ENCODE measurements at places on chromosomes 1 and 21. TPM values are rescaled to one million over a fixed set of nuclear protein-coding genes. Genes with fewer than 3 reads are reported as not detected.

GRCh38 chr1:237759377-237759776, 131.3 kb downstream of the ZP4 start:
- no peak for DNase-seq

DNA sequence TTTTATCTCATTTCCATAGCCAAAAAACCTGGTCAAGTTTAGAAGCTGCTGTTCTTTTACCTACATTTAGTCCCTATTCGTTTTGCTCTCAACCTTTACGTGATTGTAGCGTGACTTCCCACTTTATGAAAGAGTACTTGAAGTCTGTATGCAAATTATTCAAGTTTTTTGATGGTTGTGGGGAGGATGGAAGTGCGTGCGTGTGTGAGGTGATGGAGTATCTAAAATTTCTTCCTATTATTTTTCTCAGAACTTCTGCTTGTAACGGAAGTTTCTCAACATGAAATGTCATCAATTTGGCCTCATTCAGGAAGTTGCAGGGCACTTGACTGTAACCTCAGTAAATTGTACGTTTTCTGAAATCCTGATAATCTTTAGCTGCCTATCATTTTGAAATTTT, 64.0 kb downstream of the SAMSN1 start:
- DNase-seq = no peak

- no peak for DNase-seq
These were observed 30.9 kb downstream of the LPAR3 start for GRCh38 chr1:84861988-84862644.

- DNase-seq = no peak
These were observed 85.0 kb downstream of the GALNT2 start for GRCh38 chr1:230151924-230152468.

- DNase-seq = no peak
These were observed 6.1 kb upstream of the CD1A start for GRCh38 chr1:158248118-158248517.

- DNase-seq = peak; percentile 54
These were observed 8.0 kb upstream of the PLCH2 start for GRCh38 chr1:2468041-2468472.

DNA sequence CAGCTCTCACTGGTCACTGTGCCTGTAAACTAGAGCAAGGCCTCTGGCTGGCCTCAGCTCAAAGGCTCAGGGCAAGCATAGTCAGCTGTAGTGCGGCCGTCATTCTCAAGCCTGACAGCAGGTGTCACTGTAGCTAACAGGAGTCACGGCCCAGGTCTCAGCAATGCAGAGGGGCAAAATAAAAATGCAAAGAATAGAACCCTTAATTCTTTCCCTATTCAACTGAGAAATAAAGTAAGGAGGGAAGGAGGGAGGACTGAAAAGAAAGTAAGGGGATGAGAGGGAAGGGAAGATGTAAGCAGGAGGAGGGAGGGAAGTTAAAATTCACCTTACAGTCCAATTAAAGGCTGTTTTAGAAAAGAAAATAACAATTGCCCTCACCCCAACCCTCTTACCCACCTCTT, 106.1 kb downstream of the KIAA0319L start:
- peak; percentile 91 for DNase-seq

- no peak for DNase-seq
These were observed 228.0 kb upstream of the TMEM51 start for GRCh38 chr1:14925336-14926136.

GRCh38 chr1:219041141-219041540, 132.5 kb upstream of the LYPLAL1 start:
- no peak for DNase-seq

GRCh38 chr1:227925582-227926198, 22.0 kb downstream of the WNT9A start:
- no peak for DNase-seq

DNA sequence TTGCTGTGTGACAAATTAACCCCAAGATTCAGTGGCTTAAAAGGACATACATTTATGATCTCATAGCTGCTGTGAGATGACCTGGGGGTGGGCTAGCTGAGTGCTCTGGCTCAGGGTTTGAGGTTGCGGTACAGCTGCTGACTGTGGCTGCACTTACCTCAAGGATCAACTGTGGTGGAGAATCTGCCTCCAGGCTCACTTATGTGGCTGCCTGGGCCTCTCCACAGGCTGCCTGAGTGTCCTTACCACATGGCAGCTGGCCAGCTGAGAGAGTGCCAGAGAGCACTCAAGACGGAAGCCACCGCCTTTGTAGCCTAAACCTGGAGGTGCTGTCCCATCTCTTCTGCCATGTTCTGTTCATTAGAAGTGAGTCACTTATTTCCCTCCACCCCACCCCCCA, 5.7 kb downstream of the LRRC71 start:
- DNase-seq = peak; percentile 36

DNA sequence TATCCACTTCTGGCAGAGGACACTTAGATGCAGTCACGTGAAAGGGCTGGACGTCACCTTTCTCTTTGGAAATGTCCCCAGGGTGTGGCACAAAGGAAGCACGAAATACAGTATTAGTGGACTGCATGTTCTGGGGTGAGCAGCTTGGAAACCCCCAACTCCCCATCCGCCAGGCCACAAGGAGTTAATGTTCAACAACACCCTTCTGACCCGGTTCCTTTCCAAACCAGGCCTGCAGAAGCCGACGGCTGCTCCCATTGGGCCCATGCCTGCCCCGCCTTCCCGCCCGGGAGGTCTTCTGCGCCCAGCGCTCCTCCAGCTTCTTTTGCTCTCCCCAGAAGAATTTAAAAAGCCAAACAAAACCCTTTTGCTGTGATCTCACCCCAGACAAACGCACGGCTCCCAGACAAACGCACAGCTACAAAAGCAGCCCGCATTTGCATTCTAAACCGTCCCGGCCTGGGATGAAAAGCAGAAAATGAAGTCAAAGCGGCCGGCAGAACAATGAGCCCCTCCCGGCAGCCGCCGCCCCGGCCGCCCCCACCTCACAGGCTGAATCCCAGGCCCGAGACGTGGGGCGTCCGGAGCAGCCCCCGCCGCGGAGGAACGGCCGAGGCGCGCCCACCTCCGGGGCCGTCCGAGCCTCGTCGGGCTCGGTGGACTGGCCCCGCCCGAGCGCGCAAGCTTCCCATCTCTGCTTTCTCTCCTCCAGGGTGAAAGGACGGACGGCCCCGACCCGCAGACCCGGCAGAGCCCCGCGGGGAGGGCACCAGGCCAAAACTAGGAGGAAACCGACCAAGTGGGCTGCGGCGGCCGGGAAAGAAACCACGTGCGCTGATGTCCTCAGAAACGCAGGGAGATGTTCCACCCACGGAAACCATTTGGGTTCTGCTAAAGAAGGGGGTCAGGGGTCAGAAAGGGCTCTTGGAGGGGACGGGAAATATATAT, 101.9 kb downstream of the PLPP3 start:
- peak; percentile 49 for DNase-seq

DNA sequence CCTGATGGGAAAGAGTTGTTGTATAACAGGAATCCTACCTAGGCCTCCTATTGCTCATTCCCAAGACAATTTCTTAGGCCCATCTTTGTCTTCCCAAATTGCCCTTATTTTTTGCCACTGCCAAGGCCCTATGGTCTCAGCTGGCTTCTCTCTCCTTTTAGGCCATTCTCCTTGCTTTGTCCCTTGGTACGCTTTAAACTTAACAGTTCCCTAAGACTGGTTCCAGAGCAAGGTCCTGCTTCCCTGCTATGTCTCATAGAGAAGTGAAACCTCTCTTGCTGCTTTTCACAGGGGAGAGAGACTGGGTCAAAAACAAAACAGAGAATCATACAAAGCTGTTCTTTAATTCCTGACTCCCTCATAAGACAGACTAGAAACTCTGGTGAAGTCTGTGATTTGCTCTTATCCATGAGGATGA, 77.1 kb downstream of the XCL2 start:
- DNase-seq = no peak

- DNase-seq = no peak
These were observed 23.2 kb upstream of the DENND1B start for GRCh38 chr1:197798492-197798891.

- peak; percentile 25 for DNase-seq
These were observed 594.6 kb upstream of the ZP4 start for GRCh38 chr1:238485057-238485911.

The SPRR2F gene
- total RNA-seq = not detected

The LEMD1 gene
- not detected for total RNA-seq

The SRGAP2B gene
- 142 TPM for total RNA-seq

The TMEM234 gene
- 12.3 TPM for total RNA-seq

The FCRL5 gene
- total RNA-seq = not detected

The OR10J1 gene
- not detected for total RNA-seq

The C1orf94 gene
- not detected for total RNA-seq

The RASSF5 gene
- total RNA-seq = 0.33 TPM

The ALPL gene
- total RNA-seq = 0.19 TPM

The CYP4X1 gene
- 6.3 TPM for total RNA-seq

Data from dermis blood vessel endothelial cell (primary cell).